COLO829 (cell line): ENCODE measurements at places on chromosomes 1 and 21.

- DNase-seq, result no peak
Measured at GRCh38 chr1:111499026-111499785, 4.2 kb downstream of the ADORA3 start.

DNA sequence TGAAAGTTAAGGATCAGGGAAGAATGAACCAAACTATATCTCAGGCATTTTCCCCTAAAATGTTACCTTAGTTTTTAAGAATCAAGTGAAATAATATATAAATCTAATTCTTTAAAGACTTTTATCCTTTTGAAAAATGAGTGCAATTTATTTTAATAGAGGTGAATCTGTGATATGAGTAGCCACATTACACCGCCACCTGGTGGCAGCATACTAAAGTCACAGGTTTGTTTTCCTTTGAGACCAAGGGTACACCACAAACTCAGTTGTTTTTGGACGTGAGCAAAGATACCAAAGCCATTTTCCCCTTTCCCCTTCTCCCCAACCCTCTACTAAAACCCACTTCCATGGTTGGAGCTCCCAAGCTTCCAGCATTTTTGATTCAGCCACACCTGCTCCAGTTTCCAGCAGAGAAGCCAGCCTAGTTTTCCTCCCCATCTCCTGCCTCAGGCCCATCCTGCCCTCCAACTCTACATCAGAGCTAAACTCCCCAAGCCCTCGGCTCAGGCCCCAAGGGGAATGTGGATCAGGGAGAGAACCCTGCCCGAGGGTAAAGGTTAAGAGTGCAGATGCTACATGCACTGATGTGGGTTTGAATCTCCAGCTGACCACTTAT, 22.9 kb upstream of the LDLRAP1 start:
- peak; percentile 62 for DNase-seq

DNA sequence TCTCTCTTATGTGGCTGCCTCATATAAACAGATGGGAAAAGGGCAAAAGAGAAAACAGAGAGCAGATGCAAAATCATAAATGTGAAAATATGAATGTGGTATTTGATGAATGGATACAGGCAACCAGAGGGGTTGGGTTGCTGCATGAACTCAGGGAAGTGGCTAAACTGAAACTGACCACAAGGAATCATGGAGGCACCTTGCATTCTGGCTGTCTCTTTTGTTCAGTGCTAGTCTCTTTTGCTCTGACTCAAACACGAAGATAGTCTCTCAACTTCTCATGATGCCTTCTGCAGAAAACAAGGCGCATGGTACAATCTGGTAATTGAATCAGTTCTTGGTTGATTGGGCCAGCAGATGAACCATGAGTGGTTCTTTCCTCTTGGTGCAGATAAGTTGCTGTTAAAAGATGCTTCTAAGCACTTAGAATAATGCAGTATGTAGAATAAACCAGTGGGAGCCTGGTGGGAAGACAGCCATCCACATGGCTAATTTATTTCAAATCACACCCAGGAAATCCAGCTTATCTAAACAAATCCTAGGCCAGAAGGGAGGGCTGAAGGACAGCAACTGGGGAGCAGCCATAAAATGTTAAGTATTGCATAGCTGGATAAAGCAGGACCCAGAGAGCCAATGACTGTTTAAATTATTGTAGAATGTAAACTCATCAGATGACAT, 64.2 kb downstream of the HLX start:
- no peak for DNase-seq

GRCh38 chr1:22114083-22115012, 28.5 kb downstream of the WNT4 start:
- no peak for DNase-seq

- DNase-seq, result peak; percentile 92
Measured at GRCh38 chr1:203475012-203475981, at the start of gene PRELP. Gene PRELP, plus strand, starts transcription at chr1:203475806. Its CDS starts 7,379 bp downstream, at chr1:203483185.

GRCh38 chr21:36338975-36339374, 19.0 kb downstream of the MORC3 start:
- DNase-seq, result no peak

- no peak for DNase-seq
Measured at GRCh38 chr21:38039369-38039768, 123.1 kb upstream of the KCNJ6 start.

DNA sequence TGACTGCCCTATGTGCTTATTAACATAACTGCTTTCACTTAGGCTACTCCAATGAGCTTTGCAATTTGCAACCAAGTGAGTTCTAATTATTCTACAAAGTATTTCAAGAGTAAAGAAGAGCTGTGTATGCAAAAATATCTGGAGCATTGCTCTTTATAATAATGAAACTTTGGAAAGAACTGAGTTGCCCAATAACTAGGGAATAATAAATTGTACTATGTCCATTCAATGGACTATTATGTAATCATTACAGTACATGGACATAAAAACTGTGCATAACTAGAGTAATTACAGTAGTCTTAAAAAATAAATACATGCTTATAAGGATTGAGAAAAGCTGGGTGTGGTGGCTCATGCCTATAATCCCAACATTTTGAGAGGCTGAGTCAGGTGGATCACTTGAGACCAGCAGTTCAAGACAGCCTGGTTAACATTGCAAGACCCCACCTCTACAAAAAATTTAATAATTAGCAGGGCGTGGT, 70.3 kb upstream of the JAK1 start:
- no peak for DNase-seq

DNA sequence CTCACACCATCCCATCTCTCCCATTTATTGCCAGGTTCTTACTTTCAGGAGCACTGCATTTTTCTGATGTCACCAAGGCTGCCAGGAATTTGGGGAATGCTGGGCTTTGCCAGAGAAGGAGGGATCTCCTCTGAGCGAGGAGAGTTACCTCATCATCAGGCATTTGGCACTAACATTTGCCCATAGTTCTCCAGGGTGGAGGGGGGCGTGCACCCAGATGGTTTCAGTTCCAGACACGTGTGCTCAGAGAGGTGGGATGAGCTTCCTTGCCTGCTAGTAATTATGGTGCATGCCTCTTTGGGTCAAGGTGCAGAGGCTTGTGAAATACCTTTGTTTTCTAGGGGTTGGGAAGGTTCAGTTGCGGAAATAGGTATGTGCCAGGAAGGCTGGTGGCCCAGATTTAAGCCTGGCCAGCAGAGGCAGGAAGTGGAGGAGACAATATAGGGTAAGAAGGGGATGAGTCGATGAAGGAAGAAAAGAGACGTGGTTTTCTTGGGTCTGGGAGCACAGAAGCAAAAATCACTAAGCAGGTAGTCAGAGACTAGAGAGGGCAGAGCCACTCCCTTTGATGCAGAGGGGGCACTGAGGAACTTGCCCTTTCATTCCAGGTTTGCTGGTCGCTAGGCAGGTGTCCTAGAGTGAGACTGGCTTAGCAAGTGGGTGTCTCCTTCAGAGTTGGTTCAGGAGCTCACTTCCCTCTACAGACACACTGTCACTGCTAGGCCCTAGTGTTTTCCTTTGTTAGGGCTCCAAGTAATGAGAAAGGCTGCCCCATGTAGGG, 7.2 kb downstream of the TUFT1 start:
- peak; percentile 59 for DNase-seq

DNA sequence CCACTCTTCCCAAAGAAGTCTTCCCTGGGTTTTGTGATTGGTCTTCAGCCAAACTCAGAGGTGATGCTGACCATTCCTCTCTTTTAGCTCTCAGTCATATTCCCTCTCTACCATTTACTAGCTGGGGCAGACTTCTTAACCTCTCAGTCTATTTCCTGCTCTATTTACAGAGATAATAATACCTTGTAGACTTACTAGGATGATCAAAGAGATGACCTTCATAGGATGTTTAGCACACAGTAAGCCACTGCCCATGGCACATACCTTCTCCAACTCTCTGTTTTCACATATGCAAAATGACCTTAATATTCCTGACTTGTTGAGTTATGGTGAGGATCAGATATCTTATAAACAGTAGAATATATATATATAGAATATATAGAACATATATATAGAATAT, 106.2 kb upstream of the L1TD1 start:
- no peak for DNase-seq

DNA sequence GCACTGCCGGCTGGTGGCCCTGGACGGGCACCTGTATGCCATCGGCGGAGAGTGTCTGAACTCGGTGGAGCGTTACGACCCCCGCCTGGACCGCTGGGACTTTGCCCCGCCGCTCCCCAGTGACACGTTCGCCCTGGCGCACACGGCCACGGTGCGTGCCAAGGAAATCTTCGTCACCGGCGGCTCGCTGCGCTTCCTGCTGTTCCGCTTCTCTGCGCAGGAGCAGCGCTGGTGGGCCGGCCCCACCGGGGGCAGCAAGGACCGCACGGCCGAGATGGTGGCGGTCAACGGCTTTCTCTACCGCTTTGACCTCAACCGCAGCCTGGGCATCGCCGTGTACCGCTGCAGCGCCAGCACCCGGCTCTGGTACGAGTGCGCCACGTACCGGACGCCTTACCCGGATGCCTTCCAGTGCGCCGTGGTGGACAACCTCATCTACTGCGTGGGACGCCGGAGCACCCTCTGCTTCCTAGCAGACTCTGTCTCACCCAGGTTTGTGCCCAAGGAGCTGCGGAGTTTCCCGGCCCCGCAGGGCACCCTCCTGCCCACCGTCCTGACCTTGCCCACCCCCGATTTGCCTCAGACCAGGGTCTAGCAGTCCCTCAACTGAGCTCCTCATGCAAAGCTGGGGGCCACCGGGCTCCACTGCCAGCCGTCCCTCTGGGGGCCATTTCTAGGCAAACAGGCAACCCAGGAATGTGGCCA, 2.1 kb downstream of the KLHDC7A start:
- no peak for DNase-seq

DNA sequence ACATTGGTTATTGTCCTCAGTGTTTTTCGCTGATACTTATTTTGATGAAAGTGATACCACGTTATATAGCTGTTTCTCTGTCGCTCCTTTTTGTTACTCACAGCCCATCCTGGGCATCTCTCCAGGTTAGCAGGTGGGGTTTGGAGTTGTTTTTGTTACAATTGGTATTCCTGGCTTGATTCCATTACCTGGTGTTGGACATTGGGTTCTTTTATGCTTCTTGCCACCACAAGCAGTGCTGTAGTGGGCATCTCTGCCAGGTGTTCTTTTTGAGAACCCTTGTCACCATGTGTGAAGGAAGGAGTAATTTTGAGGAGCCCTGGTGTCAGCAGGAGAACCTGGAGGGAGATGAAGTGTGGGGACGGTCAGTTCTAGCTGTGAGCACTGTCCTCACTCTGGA, 47.5 kb upstream of the PWP2 start:
- no peak for DNase-seq

- DNase-seq, result peak; percentile 31
Measured at GRCh38 chr1:90579212-90579802, 137.8 kb downstream of the BARHL2 start.

DNA sequence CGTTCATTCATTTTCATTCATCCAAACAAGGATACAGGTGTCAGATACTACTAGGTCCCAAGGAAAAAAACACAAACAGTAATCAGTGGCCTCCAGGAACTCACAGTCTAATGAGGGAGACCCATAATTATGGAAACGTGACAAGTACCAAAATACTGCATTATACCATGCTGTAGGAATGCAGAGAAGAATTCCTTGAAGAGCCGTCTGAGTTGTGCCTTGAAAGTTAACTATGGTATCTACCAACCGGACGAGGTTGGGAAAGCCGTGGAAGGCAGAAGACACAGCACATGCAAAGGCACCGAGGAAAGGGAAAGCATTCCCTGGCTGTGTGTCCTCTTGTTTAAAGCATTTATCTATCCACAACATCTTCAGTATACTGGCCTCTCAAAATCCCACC, 206.0 kb downstream of the DAB1 start:
- no peak for DNase-seq

DNA sequence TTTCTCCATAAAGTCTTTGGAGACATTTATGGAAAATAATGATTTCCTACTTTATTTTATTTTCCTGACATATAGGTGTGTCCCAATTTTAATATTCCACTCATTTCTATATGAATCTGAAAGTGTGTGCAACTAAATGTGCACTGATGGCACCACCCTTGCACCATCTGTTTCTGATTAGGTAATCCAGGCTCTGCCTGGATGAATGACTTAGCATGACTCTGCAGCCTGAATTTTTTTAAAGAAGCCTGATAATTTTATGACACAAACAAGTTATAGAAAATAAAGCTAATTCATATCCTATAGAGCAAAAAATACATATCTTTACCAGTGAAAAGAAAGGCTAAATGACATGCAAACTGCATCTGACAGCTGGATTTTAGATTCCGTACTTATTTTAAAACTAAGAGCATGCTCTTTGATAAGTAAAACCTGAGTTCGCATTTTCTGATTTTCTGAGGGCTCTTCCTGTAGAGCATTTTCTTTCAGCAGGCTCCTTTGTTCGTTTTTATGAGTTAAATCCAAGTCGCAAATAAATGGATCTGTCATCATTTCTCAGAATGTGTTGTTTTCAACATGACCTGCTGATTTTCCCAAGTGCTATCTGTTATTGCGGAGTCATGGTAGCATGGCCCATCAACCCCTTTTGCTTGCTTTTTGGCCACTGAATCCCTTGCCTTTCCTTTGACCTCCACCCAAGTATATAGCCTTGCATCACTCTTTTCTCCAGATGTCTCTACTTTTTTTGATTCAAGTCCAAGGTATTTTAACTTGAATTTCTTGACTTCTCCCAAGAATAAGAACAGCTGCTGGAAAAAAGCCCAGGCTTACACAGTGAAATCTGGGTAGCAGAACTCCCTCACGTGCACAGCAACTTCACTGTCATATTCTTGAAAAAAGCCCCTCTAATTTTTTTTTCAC, 52.8 kb upstream of the LYPLAL1 start:
- no peak for DNase-seq

- DNase-seq, result no peak
Measured at GRCh38 chr1:24438423-24438901, 22.9 kb downstream of the NIPAL3 start.

- DNase-seq, result no peak
Measured at GRCh38 chr1:111219557-111220286, 7.8 kb upstream of the CHI3L2 start.
